ENCODE measurements at places on chromosomes 6 and 20.

DNA sequence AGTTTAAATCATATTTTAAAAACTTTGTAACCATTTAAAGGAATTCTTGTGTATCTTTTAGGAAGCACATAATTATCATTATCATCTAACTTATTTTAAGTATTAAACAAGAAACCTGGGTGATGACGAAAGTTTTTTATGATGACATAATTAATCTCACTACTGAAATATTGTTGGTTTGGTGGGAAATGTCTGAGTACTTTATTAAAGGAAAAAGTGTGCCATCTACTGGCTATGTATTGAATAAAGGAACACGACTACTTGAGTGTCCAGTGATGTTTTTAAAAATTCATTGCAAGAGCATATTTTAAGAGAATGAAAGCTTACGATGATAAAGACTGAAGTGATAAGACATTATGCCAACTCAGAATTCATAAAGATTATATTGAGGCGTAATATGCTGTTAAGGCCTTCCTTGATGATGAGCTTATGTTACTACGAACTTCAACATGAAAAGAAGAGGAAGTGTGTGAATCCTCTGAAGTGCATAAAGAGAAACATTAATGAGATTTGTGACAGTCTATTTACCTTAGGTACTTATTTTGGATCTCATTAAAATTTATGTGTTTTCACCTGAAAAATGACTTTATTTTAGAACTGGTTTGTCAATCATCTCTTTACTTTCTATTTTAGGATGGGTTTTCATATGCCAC lies 12.0 kb upstream of the TRMT11 start:
- DNase-seq: no peak

DNA sequence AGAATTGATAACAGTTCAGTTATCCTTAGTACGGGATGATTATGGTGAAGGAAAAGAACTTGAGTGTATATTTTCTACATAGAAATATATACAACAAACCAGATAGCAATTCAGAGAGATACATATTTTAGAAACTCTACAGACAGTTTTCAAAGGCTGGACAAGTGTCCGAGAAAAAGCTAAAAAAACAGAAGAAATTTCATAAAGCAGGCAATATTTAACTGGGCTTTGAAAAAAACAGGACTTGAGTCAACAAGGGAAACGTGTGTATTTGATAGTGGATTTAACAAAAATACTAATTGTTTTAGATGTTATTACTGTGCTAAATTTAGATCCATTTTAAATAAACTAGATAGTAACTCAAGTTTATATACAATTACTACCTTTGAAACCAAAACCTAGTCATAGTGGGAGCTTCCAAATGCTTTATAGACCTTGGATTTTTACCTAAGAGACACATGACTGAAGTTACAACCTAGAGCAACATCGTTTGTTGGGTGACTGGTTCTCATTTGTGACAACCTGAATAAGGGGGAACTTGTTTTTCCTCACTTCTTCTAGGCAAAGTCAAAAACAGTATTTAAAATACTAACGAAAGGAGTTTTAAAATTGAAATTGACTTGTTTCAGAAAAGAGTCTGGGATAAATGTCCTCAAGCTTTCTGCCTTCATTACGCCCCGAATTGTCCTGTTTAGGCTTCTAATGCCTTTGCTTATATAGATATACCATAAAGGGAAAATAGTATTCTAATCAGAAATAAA lies 116.7 kb upstream of the PRSS16 start:
- no peak for DNase-seq

DNA sequence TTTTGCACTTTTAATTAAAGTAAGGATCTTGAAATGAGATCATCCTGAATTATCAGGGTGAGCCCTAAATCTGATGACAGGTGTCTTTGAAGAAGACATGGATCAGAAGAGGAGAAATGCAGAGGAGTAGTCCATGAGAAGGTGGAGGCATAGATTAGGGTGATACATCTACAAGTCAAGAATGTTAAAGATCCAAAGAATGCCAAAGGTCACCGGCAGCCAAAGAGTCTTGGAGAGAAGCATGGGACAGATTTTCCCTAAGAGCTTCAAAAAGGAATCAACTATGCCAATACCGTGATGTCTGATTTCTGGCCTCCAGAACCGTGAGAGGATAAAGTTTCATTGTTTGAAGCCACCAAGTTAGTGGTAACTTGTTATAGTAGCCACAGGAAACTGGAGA lies 59.0 kb upstream of the THEMIS start:
- DNase-seq: no peak

GRCh38 chr6:134175532-134176263 lies 123.3 kb upstream of the SLC2A12 start:
- DNase-seq: peak; percentile 18

- DNase-seq: no peak
Observed at GRCh38 chr6:132952986-132953385, 138.6 kb downstream of the RPS12 start.

- DNase-seq: no peak
Observed at GRCh38 chr20:11795071-11795615, 122.5 kb upstream of the BTBD3 start.

GRCh38 chr6:144460327-144461095 lies 175.4 kb downstream of the UTRN start:
- DNase-seq: no peak

All from stimulated activated CD4-positive, alpha-beta T cell treated with anti-CD3 and anti-CD28 coated beads, TNF-alpha, amount 100 ng/mL, for 1 hour (primary cell).